Activated CD4-positive, alpha-beta T cell treated with anti-CD3 and anti-CD28 coated beads for 36 hours (primary cell): ENCODE measurements at places on chromosomes 7 and 10.

DNA sequence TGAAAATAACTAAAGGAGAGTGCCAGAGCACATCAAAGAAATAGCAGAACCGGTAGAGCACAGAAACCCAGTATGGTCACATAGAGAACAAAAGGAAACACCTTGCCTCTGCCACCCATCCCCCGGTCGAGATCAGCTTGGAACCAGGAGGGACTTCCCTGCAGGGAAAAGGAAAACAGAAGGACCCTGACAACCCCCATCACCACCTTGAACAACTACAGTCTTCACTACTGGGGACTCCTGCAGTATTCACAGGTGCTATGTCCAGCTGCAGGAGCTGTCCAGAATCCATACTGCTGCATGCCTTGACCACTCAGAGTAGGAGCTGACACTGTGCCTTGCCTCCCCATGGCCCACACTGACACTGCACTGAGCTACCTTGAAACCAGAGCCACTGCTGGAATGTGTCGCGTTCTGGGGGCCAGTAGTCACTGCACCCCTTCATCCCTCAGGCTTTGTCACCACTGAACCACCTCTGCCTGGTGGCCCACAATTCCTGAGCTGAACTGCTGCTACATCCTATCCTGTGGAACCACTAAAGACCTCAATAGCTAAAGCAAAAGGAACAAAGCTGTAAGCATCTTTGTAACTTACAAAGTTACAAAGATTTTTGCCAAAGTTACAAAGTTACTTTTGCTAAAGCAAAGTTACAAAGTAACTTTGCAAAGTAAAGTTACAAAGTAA lies 66.8 kb downstream of the TRIL start:
- DNase-seq: no peak

DNA sequence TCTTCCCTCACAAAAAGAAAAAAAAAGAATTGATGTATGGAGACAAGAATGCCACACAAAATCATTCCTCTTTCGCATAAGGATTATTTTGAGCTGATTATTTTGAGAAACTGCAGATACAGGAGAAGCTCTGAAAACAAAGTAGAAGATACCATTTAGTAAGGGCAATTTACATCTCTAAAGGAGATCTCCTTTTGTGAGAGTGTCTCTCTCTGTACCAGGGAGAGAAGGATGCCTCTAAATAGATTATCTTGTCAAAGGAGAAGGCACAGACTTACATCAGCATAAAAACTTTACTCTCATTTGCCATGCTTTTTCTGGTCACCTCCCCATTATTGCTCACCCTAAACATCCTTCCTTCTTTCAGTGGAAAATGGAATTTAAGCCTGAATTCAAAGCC lies 747.9 kb upstream of the COBL start:
- no peak for DNase-seq

- DNase-seq: no peak
Measured at GRCh38 chr7:539731-540411, 20.2 kb upstream of the PDGFA start.

- DNase-seq: no peak
Measured at GRCh38 chr10:72509206-72509799, 116.6 kb downstream of the MICU1 start.

- DNase-seq: no peak
Measured at GRCh38 chr10:47067949-47068940, 157.0 kb downstream of the PTPN20 start.

GRCh38 chr10:129531195-129531968 lies 64.3 kb downstream of the MGMT start:
- DNase-seq: no peak

DNA sequence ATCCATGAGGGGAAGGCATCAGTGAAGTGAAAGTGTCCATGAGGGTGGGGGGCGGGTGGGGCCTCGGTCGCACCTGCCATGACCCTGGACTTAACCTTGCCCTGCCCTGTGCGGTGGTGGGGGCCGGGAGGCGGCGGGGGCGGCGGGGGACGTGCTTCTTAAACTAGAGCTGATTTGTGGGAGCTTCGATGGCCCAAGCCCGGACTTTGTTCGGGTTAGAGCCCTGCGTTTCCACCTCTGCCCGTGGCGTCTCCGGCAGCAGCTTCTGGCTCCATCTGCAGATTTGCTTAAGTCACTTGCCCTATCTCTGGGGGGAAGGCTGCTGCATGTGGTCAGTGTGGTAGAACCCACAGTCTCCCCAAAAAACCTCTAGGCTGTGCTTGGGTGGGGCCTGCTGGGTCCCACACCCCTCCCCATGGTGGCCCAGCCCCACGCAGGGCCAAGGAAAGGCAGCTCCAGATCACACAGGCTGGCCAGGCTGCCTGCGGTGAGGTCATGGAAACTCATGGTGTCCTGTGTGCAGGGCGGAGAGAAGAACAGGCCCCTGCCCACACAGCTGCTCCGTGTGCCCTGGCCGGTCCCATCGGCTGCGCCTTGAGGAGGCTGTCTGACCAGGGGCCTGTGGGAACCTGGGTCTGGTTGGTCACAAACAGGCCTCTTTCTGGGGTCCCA lies 93.2 kb downstream of the INPP5A start:
- no peak for DNase-seq

DNA sequence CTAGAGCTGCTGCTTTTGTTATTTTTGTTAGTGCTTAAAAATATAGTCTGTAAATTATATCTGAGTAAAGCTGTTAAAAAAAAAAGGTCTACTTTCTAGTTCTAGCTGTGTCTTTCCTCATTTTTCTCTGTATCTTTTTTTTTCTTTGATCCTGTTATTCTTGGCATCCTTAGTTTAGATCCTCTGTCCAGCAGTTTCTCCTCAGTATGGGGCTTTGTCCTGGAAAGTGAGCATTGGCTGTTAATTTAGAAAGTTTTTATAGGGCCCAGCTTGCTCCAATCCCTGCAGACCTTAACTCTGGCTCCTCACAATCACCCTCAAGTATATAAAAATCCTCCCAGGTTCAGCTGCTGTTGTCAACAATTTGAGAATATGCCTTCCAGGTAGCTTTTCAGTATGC lies 23.5 kb downstream of the DDX50 start:
- no peak for DNase-seq

DNA sequence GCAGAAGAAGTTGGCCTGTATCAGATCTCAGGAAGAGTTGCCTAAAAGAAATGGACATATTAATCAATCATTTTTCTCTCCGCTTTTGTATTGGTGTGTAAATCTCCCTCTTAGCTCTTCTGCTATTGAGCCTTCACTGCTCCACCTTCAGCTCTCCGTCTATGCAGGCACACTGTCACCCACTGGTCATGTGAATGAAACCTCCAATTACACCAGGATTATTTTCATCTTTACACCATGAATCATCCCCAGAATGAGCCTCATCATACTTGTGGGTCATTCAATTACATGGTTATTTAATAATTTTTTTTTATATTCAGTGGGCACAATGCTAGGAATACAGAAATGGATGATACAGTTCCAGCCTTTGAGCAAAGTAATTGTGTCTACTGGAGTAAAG lies 92.6 kb downstream of the LRRC4 start:
- no peak for DNase-seq

DNA sequence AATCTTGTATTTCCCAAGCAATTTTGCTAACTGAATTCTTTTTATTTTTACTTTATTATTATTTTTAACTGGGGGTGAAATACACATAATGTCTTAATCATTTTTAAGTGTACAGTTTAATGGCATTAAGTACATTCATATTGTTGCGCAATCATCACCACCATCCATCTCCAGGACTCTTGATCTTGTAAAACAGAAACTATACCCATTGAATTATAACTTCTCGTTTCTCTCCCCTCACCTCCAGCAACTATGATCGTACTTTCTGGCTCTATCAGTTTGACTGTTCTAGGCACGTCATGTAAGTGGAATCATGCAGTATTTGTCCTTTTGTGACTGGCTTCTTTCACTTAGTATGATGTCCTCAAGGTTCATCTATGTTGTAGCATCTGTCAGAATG lies 108.8 kb downstream of the ARL5B start:
- DNase-seq: no peak

- DNase-seq: no peak
Measured at GRCh38 chr7:116087291-116087690, 56.7 kb upstream of the TFEC start.

DNA sequence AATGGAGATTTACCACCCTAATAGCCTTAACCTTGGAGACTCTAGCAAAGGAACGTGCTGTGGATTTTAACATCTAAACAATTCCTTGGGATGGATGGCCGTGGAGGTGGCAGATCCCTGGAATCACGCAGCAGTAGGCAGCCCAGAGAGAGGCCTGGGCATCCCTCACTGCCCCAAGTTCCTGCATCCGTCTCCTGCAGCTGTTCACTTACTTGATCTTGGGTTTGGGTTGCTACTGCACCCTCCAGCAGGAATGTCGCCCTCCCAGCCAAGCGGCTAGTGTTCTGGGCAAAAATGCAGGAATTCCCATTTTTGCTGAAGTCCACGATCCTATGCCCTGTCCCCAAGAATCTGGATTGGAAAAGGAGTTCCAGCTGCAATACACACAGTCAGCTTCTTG lies 166.7 kb upstream of the SH2B2 start:
- no peak for DNase-seq

- DNase-seq: no peak
Measured at GRCh38 chr7:78363866-78364265, 565.3 kb downstream of the PHTF2 start.

DNA sequence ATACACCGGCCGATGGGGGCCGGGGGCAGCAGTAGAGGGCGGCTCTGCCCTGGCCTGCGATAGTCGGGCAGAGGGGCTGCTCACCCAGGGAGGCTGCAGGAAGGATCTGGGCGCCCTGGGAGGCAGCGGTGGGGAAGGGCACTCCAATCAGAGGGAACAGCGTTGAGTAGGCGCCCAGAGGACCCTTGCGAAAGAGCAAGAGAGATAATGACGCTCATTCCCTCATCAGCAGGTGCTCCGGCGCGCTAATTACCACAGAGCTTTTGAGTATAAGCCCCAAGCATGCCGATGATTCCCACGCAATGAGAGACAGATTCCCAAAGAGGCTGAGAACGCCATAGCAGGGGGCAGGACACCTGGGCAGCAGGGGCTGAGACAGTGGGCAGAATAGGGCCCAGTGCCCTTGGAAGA lies 215.3 kb downstream of the MAD1L1 start:
- DNase-seq: no peak

- no peak for DNase-seq
Measured at GRCh38 chr7:110486549-110486948, 604.4 kb upstream of the LRRN3 start.

GRCh38 chr7:131095346-131095745 lies 232.3 kb upstream of the MKLN1 start:
- DNase-seq: no peak

GRCh38 chr10:125868372-125868975 lies 12.6 kb downstream of the DHX32 start:
- peak; percentile 10 for DNase-seq

- no peak for DNase-seq
Measured at GRCh38 chr7:110973196-110973990, 117.5 kb upstream of the LRRN3 start.

- DNase-seq: peak; percentile 83
Measured at GRCh38 chr7:158587162-158588084, at the start of gene PTPRN2. PTPRN2 (minus strand) TSS chr7:158587823.

DNA sequence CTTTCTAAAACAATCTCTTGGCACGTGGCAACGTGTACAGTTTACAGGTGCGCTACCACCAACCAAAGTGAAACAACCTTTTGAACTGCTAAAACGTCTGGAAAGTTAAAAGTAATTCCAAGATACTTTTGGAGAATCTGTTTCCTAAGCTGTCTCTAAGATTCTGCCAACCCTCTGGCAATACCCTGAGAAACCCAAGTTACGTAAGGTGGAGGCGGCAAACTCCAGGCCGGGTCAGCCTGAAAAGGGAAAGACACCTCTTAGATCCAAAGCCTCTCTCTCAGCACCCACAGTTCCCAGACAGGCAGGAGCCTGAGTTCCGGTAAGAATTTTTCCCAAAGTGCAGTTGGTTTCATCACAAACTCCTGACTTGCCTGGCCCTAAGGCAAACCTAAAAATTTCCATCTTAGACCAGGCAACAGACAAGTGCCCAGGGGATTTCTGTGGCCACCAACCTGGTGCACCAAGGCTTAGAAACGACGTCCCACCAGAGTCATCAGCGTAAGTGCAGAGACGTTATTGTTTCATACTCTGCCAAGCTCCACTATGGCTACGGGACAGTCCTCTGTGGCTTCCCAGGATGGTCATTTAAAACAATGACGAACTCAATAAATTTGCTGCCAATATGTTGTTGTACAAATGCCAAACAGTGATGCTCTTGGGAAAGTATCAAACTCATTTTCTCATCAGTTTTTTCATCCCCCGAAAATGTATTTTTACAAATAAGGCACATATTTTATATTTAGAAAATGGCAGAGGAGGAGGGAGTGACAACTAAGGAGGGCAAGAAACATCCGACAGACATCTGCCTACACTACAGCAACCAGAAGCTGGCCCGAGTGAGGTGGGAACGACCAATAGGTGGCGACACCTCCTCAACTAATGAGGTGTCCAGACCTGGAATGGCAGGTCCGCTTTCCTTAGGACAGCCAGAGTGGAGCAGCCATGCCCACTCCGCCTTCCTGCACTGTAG lies 205.8 kb upstream of the FRMD4A start:
- peak; percentile 74 for DNase-seq

DNA sequence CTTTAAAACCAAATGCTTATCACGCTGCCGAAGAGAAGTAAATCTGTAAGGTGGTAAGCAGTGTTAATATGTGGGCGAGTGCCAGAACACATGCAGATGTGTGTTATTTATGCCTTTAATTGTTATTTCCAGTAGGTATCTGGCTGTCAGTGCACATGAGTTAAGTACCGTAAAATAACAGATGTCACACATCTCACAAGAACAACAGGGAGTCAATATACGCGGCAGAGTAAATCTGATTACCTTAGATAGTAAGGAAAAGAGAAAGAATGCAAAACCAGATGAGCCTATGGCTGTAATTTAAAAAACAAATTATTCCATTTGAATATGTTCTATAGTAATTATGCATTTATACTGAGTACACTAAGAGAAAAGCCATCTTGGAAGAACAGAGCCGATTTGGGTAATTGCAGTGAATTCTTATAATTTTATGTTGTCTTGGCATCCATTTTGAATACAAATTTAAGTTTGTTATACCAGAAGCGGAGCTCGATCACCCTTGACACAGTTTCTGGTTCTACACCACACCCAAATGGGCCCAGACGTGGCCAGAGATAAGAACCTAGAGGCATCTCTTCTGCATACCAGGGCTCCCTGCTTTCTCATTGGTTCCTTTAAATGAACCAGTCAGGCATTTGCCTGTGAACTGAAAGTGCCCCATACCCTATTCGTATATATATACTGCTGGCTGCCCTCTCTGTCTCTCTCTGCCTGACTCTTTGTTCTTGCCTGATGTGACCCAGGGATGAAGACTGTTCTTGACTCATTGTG lies 34.8 kb downstream of the DNAJB9 start:
- no peak for DNase-seq

GRCh38 chr10:111075577-111076185 lies 1.1 kb upstream of the ADRA2A start:
- DNase-seq: no peak

- DNase-seq: peak; percentile 46
Measured at GRCh38 chr7:4849390-4849789, 12.4 kb downstream of the PAPOLB start.

- no peak for DNase-seq
Measured at GRCh38 chr10:92750791-92751533, 61.2 kb downstream of the HHEX start.

DNA sequence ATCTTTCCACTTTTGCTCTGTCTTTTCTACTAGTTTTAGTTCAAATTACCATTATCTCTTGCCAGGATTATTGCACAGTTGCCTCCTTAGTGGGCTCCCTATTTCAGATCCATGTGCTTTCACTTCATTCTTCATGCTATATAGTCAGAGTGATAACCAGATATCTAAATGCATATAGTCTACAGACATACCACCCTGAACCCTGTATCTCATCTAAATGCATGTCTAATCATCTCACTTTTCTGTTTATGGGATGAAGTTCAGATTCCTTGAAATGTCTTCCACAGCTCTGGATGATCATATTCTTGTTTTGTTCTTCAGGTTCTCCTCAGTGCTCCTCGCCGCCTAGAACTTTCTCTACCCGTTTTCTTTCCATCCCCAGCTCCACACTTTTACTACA lies 13.8 kb downstream of the RSBN1L start:
- no peak for DNase-seq
